Right ventricle myocardium superior (tissue), 1 donor: ENCODE measurements at places on chromosomes 4 and X. TPM values are rescaled to one million over a fixed set of nuclear protein-coding genes. Genes with fewer than 3 reads are reported as not detected.

VSIG4 gene
- total RNA-seq = 56.6 TPM

TAPT1 gene
- total RNA-seq = 39.5 TPM

AWAT2 gene
- total RNA-seq = not detected

EREG gene
- not detected for total RNA-seq

FGG gene
- not detected for total RNA-seq

DNA sequence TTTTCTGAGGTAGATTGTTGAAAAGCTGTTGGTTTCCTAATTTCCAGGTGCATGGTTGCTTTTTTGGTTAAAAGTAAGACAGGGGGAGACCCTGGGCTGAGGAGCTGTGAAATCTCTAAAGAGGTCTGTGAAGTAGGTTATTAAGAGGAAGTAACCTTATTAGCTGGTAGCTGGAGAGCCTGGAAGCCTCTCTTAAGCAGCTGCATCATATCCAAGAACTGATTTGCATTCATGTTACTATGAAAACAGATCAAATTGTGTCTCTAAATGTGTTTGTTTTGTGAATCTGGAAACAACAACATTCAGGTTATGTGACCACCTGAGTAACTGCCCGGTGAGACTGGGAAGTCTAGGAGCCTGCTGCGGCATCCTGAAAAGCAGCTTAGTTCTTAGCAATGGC lies 54.1 kb downstream of the ARHGAP10 start:
- DNase-seq = no peak

DNA sequence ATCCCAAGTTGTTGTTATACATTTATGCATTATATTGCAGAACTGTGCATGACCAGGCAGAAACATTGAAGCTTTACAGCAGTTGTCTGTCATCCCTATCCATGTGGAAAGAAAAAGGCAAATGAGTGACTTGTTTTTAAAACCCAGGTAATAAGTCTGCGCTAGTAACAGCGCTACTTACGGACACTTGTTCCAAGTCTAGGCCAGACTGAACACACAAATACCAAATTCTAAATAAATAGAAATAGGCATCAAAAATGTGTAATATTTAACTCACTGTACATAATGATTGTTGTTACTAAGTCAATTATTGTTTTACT lies 548 bp upstream of the MAML3 start:
- DNase-seq = no peak

DNA sequence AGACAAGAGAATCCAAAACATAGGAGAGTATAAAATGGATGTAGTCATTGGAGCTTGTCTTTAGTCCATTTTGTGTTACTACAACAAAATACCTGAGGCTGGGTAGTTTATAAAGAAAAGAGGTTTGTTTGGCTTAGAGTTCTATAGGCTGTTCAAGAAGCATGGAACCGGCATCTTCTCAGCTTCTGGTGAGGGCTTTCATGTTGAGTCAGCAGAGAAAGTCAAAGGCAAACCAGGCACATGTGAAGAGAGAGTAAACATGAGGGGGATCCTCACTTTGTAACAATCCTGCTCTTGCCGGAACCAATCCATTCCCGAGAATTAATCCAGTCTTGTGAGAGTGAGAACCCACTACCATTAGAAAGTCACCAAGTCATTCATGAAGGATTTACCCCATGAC lies 8.1 kb upstream of the HCCS start:
- DNase-seq = no peak

ABCG2 gene
- total RNA-seq = 0.75 TPM

DNA sequence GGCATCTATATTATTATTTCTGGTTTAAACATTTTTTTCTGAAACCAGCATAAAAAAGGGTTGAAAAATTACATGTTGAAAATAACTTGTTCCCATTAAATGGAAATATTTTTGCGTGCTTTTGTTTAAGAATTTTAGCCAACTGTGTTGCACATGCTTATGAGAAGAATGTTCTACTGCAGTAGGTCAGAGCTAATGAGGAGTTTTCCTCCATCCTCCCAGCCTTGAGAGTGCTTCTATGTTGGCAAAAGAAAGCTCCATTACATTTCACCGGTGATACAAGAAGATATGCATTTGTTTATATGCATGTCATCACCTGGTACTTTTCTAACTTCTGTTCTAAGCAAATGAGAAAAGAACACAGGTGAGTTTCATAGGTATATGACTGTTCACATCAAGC lies 13.6 kb upstream of the TDO2 start:
- no peak for DNase-seq
